Body of pancreas (tissue), 4 donors: ENCODE measurements at places on chromosomes 13 and 19. TPM values are rescaled to one million over a fixed set of nuclear protein-coding genes. Genes with fewer than 3 reads are reported as not detected.

GRCh38 chr19:58033741-58034476, at the start of gene ZSCAN1:
Gene ZSCAN1, plus strand, starts transcription at chr19:58034025. Its CDS starts 3,812 bp downstream, at chr19:58037837.
- peak within 1 kb of the TSS; percentile 66 for H3K27ac ChIP-seq
- no peaks in the 10 kb centered on the region for H3K27me3 ChIP-seq
- no peak within 1 kb of the TSS for H3K4me3 ChIP-seq

- no peak overlapping the region for H3K27ac ChIP-seq
- DNase-seq = no peak
- H3K36me3 ChIP-seq = no peaks in the 10 kb centered on the region
- H3K27me3 ChIP-seq = no peaks in the 10 kb centered on the region
Observed at GRCh38 chr13:73607489-73608156, 526.6 kb downstream of the KLF12 start.

- H3K27ac ChIP-seq = no peak overlapping the region
- no peak overlapping the region for H3K4me3 ChIP-seq
- no peaks in the 10 kb centered on the region for H3K27me3 ChIP-seq
- no peaks in the 10 kb centered on the region for H3K36me3 ChIP-seq
- no peaks in the 10 kb centered on the region for H3K4me1 ChIP-seq
Observed at GRCh38 chr13:59829690-59830089, 334.0 kb downstream of the DIAPH3 start.

DNA sequence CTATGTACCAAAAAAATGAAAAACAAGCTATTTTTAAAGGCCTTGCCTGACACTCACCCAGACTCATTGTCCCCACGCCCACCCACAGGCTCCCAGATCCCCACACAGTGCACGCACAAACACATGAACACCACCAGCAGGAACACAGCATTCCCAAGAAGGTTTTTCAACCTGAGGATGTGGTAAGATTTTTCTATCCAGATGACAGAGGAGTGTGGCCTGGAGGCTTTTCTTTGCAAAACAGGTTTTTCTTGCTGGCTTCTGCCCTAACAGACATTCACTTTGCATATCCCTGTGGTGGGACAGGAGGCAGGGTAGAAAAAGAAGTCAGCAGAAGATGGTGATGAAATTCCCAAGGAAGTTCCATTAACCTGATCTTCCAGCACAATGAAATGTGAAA, 97.8 kb downstream of the KLF12 start:
- H3K27ac ChIP-seq = no peak overlapping the region
- H3K27me3 ChIP-seq = no peaks in the 10 kb centered on the region
- no peaks in the 10 kb centered on the region for H3K4me1 ChIP-seq
- H3K36me3 ChIP-seq = no peaks in the 10 kb centered on the region

- H3K4me1 ChIP-seq = no peaks in the 10 kb centered on the region
- no peaks in the 10 kb centered on the region for H3K36me3 ChIP-seq
- DNase-seq = no peak
- H3K4me3 ChIP-seq = no peak overlapping the region
- H3K27me3 ChIP-seq = no peaks in the 10 kb centered on the region
Observed at GRCh38 chr13:50140153-50140552, 124.9 kb downstream of the KCNRG start.

GRCh38 chr19:6590258-6590826, 608 bp downstream of the CD70 start:
- no peak for DNase-seq
- no peak overlapping the region for H3K27ac ChIP-seq
- peaks cover 8% of the 10 kb centered on the region for H3K4me1 ChIP-seq
- no peaks in the 10 kb centered on the region for H3K36me3 ChIP-seq

- H3K27me3 ChIP-seq = no peaks in the 10 kb centered on the region
- DNase-seq = no peak
Observed at GRCh38 chr19:53818756-53819155, 5.4 kb downstream of the NLRP12 start.

- peaks cover 45% of the 10 kb centered on the region for H3K4me1 ChIP-seq
- peak; percentile 59 for DNase-seq
- H3K27me3 ChIP-seq = no peaks in the 10 kb centered on the region
- no peaks in the 10 kb centered on the region for H3K36me3 ChIP-seq
- peak overlapping the region; percentile 75 for H3K4me3 ChIP-seq
Observed at GRCh38 chr19:3556978-3557460, 367 bp downstream of the MFSD12 start.

GRCh38 chr19:51726049-51726448, 2.3 kb upstream of the HAS1 start:
- H3K27ac ChIP-seq = no peak overlapping the region
- no peaks in the 10 kb centered on the region for H3K36me3 ChIP-seq
- H3K4me1 ChIP-seq = no peaks in the 10 kb centered on the region
- H3K27me3 ChIP-seq = no peaks in the 10 kb centered on the region
- DNase-seq = no peak

DNA sequence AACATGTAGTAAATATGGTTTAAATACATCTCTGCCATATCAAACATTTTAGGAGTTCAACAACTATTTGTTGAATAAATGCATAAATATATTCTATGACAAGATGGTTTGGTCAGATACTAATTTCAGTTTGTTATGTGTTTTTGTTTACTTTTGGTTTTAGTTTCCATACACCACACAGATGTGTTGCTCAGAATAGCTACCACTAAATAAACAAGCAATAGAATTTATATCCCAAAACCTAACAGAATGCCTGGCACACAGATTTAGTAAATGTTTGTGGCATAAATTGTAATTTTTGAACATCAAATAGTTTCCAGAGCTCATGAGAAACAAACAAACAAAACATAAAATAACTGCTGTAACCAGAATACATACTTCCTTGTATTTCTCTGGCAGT, 126.8 kb upstream of the ATXN8OS start:
- H3K27ac ChIP-seq = no peak overlapping the region
- no peaks in the 10 kb centered on the region for H3K27me3 ChIP-seq
- no peak overlapping the region for H3K4me3 ChIP-seq
- DNase-seq = no peak
- H3K36me3 ChIP-seq = no peaks in the 10 kb centered on the region

DNA sequence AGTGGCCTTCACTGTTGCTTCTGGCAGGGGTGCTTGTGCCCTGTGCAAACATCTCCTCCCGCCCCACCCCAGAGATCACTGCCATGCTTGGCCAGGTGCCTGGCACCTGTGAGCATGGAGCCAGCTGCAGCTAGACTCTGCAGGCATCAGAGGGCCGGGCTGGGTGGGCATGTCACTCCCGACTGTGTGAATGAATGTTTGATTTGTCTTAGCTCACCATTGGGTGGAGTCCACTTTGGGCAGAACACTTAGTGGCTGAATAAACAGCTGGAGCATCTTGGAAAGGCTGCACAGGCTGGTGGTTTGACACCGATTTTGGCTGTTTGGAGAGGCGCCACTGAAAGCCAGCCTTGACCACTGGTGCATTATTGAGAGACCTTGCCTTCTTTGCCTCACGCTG, 267.3 kb downstream of the DLEU7 start:
- no peaks in the 10 kb centered on the region for H3K27me3 ChIP-seq
- H3K36me3 ChIP-seq = no peaks in the 10 kb centered on the region
- DNase-seq = peak; percentile 81
- peaks cover 18% of the 10 kb centered on the region for H3K4me1 ChIP-seq

GRCh38 chr13:25738342-25739196, 313.2 kb downstream of the SHISA2 start:
- H3K36me3 ChIP-seq = no peaks in the 10 kb centered on the region
- no peak overlapping the region for H3K27ac ChIP-seq
- H3K27me3 ChIP-seq = no peaks in the 10 kb centered on the region
- DNase-seq = no peak
- H3K4me1 ChIP-seq = peaks cover 14% of the 10 kb centered on the region
- no peak overlapping the region for H3K4me3 ChIP-seq

- H3K4me1 ChIP-seq = peaks cover 7% of the 10 kb centered on the region
- DNase-seq = peak; percentile 13
- H3K4me3 ChIP-seq = no peak overlapping the region
- no peaks in the 10 kb centered on the region for H3K36me3 ChIP-seq
- no peak overlapping the region for H3K27ac ChIP-seq
- H3K27me3 ChIP-seq = no peaks in the 10 kb centered on the region
Observed at GRCh38 chr13:25980255-25980654, 71.6 kb downstream of the SHISA2 start.

LRRC4B gene
- total RNA-seq = 0.26 TPM

PSG6 gene
- total RNA-seq = not detected
